Tibial artery (tissue), 4 donors: ENCODE measurements at places on chromosomes 11 and 22.
A peak's percentile ranks its signal among the peaks of the same experiment; 100 is the strongest.

- no peak for DNase-seq
These were observed 155.1 kb downstream of the PKNOX2 start for GRCh38 chr11:125319649-125320048.

GRCh38 chr11:47847892-47848699, at the start of gene NUP160:
Gene NUP160 (minus strand): TSS chr11:47848350. CDS start chr11:47848318, 32 bp downstream.
- peak; percentile 84 for DNase-seq

GRCh38 chr11:116776522-116776984, 3.8 kb upstream of the BUD13 start:
- no peak for DNase-seq

GRCh38 chr11:70834277-70834940, 418.0 kb downstream of the SHANK2 start:
- DNase-seq, result no peak

DNA sequence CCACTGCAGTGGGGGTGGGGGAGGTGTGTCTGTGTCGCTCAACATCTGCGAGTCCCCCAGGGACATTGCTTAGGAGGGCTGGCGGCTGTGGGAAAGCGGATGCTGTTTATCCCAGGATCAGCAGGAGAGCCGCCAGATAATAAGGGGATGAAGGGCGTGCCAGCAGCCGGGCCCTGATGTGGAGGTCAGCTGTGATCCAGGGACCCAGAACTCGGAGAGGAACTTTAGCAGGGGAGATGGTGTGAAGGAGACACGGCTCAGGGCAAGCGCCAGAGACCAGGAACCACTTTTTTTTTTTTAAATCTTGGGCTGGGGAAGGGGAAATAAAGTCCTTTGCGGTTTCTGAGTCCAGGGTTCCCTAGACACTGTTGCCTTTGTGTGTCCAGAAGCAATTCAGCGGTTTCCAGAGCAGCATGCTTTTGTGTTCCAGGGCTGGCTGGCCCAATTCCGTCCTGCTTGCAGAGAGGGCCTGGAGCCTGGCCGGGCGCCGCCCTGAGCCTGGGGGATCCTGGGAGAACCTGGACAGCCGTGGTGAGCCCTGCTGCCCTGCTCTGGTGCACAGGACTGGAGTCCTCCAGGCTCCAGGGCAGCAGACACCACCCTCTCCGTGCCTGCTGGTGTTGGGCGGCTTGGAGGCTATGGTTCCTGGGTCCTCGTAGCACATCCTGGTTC, at the start of gene GRAMD4:
TSS of gene GRAMD4 (plus strand) at position 557 of the 672 bp plus-strand sequence. CDS start 6,414 bp downstream, outside the sequence.
- DNase-seq, result no peak

DNA sequence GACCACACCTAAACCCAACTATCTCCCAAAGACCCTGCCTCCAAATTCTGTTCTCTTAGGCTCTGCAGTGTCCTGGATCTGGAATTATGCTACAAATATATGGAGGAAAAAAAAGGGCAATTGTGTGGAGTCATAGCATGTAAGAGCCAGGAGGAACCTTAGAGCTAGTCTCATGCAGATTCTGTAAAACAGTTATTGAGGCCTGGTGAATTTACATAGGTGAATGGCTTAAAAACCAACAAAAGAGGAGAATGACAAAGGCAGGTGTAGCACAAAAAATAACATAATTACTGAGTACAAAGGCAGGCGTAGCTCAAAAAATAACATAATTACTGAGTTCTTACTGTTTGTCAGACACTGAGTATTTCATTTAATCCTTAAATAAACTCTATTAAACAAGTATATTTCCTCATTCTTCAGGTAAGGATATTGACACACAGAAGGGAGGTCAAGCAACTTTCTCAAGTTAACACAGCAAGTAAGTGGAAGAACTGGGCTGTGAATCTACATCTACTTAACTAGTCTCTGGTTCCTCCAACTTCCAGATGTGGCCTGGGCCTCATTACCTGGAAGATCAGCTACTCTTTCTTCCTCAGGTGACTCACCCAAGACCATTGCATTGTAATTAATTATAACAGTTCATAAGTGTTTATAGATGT, 938.9 kb upstream of the TENM4 start:
- no peak for DNase-seq

DNA sequence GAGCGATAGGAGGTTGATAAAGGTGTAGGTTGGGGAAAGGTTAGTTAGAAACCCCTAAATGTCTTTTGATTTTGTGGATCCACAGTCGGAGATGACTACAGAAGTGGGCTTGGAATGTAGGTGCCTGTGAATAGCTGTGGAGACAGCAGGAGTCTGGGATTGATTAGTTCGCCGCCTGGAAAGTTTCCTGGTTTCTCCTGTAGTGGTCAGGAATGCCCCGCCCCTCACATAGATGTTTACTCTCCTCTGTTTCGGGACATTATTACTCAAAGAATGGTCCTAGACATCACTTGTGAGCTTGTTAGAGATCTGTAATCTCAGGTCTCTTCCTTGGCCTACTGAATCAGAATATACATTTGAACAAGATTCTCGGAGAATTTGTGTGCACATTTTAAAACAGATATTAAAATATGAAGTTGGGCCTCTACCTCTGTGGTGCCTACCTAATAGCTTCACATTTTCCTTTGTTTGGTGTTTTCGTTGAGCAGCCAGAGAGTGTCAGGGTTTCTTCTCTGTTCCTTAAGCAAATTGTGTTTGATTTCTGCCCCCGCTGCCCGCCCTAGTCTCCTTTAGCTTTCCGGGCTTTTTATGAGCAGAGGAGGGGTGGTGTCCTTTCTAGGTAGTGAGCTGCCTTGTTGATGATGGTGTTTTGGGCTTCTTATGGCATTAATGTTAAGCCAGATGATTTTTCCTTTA, 89.4 kb downstream of the PPP6R3 start:
- no peak for DNase-seq

GRCh38 chr11:128688031-128688713, 5.7 kb upstream of the FLI1 start:
- no peak for DNase-seq

- no peak for DNase-seq
These were observed 863 bp downstream of the YIF1A start for GRCh38 chr11:66287889-66288670.

- DNase-seq, result no peak
These were observed 99.8 kb downstream of the ATM start for GRCh38 chr11:108322666-108323065.

GRCh38 chr22:27397036-27397953, 404.3 kb downstream of the MN1 start:
- no peak for DNase-seq

DNA sequence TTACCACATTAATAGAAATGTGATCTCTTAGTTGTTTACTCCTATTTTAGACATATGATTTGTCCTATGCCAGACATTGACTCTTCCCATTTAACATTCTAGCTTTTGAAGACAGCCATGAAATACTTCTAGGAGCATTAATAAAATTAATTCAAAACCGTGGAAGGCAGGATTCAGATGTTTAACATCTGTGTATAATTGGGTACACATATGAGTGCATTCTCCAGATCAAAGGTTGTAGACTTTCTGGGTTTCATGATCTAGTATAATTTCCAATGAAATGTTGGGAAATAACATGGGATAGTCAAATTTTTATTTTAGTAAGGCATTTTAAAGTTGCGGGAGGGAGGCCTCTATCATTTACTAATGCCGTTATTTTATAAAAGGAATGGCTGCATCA, 35.2 kb upstream of the CCDC89 start:
- no peak for DNase-seq

- DNase-seq, result no peak
These were observed 10.2 kb downstream of the LGALS12 start for GRCh38 chr11:63516109-63516508.

- peak; percentile 37 for DNase-seq
These were observed 157.8 kb downstream of the CACNA1I start for GRCh38 chr22:39728236-39728860.

DNA sequence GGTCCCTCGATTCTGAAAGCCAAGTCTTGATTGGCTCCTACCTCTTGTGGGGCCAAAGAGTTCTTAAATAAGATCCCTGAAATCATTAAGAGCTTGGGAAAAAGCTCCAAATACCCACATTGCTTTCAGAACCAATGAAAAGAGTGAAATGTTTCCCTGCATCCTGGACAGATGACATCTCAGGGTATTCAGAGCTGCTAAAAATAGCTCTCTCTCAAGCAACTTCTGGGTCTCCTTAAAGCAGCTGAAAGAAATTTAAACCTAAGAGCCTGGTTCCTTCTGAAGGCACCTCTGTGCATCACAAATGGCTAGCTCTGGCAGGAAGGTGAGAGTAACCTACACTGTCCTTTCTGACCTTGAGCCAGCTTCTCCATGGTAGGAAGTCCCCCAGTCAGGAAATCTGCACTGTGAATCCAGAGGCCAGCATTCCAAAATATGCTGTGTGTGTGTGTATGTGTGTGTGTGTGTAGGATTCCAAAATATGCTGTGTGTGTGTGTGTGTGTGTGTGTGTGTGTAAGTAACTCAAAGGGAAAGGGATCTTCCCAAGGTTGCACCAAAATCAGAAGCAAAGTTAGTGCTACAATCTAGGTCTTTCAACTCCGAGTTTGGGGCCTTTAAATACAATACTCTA, 50.1 kb downstream of the RELT start:
- DNase-seq, result no peak

DNA sequence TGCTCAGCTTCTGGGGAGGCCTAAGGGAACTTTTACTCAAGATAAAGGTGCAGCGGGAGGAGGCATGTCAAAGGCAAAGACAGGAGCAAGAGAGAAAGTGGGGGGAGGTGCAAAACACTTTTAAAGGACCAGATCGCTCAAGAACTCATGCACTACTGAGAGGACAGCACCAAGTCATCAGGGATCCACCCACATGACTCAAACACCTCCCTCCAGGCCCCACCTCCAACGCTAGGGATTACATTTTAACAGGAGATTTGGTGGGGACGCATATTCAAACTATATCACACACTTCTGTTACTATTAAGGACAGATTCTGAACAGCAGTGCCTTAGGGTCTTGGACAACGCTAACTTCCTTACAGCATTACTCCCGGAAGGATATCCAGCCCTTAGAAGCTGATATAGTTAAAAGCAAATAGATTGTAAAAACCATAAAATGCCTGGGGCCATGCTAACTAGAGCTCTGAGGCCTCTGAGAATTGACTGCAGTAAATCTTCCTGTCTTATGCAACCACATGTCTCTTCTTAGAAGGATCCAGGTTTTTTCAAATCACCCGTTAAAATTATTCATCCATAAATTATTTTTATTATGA, 16.7 kb upstream of the ZC3H12C start:
- no peak for DNase-seq

GRCh38 chr11:12914400-12914912, 94.7 kb upstream of the RASSF10 start:
- DNase-seq, result peak; percentile 27

GRCh38 chr11:119591836-119592310, 137.1 kb downstream of the NECTIN1 start:
- DNase-seq, result no peak

GRCh38 chr11:110715541-110715940, 3.3 kb upstream of the ARHGAP20 start:
- no peak for DNase-seq

GRCh38 chr11:118139578-118139977, 13.0 kb downstream of the SCN4B start:
- no peak for DNase-seq

GRCh38 chr11:27385245-27385644, 22.2 kb upstream of the CCDC34 start:
- no peak for DNase-seq

DNA sequence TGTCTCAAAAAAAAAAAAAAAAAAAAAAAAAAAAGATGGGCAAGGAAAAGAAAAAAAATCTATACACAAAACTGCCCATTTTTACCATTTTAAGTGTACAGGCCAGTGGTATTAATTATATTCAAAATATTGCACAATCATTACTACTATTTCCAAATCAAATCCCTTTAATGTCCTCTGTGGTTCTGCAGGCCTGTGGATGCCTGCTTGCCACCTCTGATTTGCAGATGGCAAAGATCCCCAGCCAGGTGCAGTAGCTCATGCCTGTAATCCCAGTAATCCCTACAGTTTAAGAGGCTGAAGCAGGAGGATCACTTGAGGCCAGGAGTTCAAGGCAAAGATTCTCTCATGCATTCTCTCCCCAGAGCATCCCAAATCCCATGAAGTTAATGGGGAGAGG, 20.2 kb downstream of the RFPL1 start:
- DNase-seq, result no peak

GRCh38 chr11:119891055-119891768, 162.2 kb upstream of the NECTIN1 start:
- DNase-seq, result no peak

DNA sequence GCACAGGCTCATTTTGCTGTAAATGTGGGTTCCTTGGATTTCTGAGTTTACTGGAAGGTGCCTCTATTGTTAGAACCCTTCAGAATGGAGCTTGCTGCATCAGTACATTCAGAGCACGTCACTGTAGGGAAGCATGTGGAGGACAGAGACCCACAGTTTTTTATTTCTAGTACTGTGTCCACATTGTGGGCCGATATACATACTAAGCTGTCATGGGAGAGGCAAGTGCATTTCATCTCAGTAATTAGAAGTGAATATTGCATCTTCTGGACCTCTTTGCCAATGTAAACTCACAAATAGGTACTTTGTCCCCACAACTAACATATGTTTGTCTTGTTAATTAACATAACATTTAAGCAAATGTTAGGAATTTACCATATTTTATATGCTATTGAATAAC, 139.7 kb downstream of the NAV2 start:
- DNase-seq, result no peak

DNA sequence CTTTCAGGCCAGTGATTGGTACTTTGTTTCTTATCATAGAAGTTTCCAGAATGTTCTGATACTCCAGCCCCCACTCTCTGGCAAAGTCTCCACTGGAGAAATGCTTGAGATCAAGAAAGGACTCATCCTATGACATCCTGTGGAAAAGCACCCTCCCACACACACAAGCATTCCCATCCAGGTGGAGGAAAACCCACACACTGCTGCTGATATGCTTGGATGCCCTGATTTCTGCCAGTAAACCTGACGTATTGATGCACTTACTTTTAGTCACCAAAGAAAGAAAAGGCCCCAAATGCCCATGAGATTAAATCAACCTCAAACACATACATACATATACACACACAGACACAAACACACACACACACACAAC, 9.2 kb upstream of the SLC5A12 start:
- DNase-seq, result no peak

- no peak for DNase-seq
These were observed 15.9 kb upstream of the OR6M1 start for GRCh38 chr11:123822032-123822431.

GRCh38 chr11:11843211-11843621, 1.4 kb downstream of the USP47 start:
- DNase-seq, result no peak

- DNase-seq, result no peak
These were observed 16.3 kb downstream of the SPTY2D1 start for GRCh38 chr11:18617688-18618341.

- DNase-seq, result no peak
These were observed 12.2 kb upstream of the VPS37C start for GRCh38 chr11:61173456-61173855.

GRCh38 chr11:95358511-95359340, 127.7 kb upstream of the SESN3 start:
- no peak for DNase-seq
